MM.1S (cell line): ENCODE measurements at places on chromosomes 7 and 10.

- no peak for DNase-seq
Measured at GRCh38 chr10:34377833-34378232, 437.3 kb downstream of the PARD3 start.

- DNase-seq: no peak
Measured at GRCh38 chr7:64873155-64873500, 29.9 kb upstream of the ZNF273 start.

- DNase-seq: no peak
Measured at GRCh38 chr10:2210088-2210487, 472.8 kb upstream of the ADARB2 start.

- no peak for DNase-seq
Measured at GRCh38 chr10:128480601-128481000, 354.4 kb upstream of the MKI67 start.

- no peak for DNase-seq
Measured at GRCh38 chr7:69676247-69676646, 78.0 kb downstream of the AUTS2 start.

GRCh38 chr10:28575852-28576251 is 42.9 kb downstream of the WAC start:
- DNase-seq: no peak

- peak; percentile 50 for DNase-seq
Measured at GRCh38 chr7:37541810-37542443, 93.3 kb upstream of the ELMO1 start.

- DNase-seq: no peak
Measured at GRCh38 chr7:30789334-30789711, 18.1 kb downstream of the MINDY4 start.

GRCh38 chr7:71687831-71688599 is 556.1 kb downstream of the GALNT17 start:
- DNase-seq: peak; percentile 74

- no peak for DNase-seq
Measured at GRCh38 chr10:31296754-31297153, 22.3 kb upstream of the ZEB1 start.

DNA sequence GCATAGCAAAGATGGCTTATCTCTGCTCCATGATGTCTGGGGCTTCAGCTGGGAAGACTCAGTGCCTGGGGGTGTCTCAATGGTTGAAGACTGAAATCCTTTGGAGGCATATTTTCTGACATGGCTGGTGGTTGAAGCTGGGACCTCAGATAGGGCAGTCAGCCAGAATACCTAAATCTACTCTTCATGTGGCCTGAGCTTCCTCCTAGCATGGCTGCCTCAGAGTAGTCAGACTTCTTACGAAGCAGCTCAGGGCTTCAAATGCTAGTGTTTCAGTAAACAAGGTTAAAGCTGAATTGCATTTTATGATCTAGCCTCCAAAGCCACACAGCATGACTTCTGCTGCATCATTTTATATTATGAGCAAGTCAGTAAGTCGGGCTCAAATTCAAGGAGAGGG is 2.6 kb upstream of the BRAF start:
- DNase-seq: no peak

DNA sequence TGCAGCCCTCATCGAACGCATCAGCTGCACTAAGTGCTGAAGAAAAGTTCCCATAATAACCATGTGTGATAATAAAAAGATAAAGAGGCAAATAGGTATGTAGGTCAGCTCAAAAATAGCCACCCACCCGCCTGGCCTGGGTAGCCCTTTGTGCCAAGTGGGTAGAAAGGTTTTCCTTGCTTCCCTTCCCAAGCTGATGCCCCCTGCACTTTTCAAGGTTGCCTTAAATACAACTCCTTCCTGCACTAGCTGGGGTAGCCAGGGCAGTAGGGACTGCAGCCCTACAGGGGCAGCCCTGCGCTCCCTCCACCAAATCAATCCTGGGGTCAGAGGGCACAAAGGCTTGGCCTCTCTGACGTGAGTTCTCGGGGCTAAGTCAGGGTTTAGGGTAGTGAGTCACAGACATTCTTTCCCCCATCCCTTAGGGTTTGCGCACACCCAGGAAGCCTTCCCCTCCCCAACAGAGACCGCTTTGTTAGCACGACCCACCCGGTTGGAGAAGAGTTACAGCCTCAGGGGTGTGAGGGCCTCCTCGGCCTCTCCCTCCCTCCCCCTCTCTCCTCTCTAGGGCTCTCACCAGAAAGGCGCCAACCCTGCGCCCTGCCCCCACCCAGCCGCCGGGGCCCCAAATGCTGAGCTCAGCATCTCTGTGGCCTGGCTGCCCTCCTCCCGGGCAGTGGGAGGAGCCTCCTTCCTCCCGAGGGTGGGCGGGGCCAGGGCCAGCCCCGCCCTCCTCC is 13.3 kb upstream of the DDIT4 start:
- DNase-seq: peak; percentile 92

- no peak for DNase-seq
Measured at GRCh38 chr7:127536741-127537140, 48.7 kb downstream of the GCC1 start.

DNA sequence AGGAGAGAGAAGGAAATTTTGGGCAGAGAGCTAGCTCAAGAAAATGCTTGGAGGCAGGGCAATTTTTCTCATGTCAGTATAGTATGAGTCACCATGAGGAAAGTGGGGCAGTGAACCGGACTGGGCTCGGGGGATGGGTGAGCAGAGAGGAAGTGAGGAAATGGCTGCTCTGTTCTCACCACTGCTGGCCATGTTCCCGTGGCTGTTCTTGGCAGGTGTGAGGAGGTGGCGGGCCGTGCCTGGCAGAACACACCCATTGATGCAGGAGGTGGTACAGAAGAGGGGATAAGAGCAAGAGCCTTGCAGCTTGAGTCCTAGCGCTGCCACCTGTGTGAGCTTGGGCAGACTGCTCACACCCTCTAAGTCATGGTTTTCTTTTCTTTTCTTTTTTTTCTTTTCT is 304.4 kb upstream of the LYZL1 start:
- no peak for DNase-seq

DNA sequence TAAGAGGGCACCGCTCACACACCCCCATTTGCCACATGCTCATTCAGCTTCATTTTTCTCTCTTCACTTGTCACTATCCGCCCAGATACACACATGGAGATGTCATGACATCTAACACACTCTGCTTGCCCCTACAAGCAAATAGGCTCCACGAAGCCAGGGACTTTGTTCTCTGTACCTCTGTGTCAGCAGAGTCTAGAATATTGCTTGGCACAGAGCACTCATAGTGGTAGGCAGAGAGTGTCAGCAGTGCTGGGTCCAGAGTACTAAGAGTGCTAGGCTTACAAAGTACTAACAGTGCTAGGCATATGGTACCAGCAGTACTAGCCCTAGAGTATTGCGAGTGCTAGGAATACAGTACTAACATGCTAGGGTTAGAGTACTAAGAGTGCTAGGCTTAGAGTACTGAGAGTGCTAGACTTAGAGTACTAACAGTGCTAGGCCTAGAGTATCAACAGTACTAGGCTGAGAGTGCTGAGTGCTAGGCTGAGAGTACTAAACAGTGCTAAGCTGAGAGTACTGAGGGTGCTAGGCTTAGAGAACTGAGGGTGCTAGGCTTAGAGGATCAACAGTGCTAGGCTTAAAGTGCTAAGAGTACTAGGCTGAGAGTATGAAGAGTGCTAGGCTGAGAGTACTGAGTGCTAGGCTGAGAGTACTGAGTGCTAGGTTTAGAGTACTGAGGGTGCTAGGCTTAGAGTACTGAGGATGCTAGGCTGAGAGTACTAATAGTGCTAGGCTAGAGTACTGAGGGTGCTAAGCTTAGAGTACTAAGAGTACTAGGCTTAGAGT is 166.1 kb downstream of the PRKAG2 start:
- no peak for DNase-seq

- no peak for DNase-seq
Measured at GRCh38 chr7:123637203-123637602, 18.5 kb upstream of the LMOD2 start.

DNA sequence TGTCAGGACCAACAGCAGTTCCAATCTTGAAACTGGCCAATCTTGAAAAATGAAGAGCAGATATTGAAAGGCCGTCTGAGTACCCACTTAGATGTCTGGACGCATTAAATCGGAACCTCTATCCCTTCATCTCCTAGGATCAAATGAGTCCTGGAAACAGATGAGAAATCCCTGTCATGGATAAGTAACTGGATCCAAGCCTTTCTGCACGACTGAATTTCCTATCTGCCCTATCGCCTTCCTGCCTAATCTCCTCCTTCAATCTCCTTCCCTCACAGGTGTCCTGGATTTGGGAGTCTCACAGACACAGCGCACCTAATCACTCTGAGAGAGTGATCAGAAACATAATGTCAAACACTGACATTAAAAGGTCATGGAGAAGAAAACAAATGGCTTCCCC is 245.2 kb upstream of the PRSS58 start:
- DNase-seq: no peak

DNA sequence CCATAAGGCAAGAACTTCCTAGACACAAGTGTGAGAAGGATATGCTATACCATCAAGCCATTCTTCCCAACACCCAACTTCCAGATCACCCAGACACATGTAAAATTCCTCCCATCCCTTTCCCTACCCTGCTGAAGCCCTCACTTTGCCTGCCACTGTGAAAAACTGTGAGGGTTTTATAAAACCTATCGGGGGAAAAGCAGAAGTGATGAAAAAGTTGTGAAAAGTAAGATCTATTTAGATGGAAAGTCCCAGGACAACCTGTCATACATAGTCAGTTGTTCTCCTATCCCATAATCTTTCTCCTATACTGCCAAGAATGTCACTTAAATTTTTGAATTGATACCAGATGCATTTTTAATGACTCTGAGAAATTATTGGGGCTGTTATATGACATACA is 39.0 kb upstream of the PPP3CB start:
- no peak for DNase-seq

DNA sequence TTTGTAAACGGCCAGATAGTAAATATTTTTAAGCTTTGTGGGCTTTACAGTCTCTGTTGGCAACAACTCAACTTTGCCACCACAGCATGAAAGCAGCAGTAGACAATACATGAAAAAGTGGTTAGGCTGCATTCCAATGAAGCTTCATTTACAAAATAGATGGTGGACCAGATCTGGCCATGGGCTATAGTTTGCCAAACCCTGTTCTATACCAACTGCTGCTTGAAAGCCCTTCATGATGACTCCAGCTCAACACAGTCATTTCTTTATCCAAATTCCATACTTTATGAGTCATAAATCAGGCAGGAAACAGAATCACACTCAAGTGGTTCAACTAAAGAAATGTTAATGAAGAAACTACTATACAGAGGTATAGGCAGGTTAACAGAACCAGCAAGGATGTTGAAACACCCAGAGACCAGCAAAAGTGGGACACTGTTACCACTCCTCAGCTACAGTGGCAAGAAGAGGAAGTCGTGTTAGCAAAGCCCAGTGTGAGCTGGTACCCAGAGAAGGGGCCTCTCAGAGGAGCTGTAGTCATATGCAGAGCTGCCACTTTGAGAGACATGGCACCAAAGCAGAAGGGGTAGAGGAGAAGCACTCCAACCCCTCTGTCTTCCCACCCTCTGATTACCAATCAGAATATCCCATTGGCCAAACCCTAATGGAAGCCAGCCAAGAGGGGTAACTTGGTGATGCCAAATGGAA is 72.5 kb downstream of the PRLHR start:
- DNase-seq: no peak

DNA sequence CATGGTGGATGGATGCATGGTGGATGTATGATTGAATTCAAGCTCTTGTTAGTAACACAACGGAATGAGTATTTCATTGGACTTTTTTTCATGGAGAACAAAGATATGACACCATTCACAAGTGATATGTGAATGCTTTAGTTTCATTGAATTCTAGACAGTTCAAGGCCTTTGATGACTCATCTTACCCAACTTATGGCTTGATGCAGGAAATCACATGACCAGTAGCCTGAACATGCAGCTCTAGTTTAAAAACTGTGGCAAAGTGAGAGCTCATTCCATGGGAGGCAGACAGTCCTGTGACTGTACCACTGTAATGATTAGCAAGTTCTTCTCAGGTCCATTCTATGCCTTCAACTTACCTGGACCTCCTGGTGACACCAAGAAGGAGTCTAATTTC is 1239.3 kb downstream of the TYW1 start:
- DNase-seq: no peak

DNA sequence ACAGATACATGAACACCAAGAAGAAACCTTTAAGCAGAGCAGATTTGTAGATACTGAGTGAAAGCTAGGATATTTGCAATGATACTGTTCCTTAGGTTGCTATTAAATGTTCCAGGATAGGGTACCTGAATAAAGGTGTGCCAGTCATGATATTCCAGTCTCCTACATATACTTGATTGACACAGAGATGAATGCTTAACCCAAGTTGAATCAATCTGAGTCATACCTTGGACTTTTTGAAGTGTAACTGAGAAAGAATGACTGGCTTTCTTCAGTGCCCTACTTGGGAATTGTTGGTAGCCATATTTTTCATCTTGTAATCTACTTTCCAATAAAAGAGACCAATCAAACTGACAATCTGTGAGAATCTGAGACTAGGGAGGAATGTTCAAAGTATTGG is 805.7 kb upstream of the GHITM start:
- no peak for DNase-seq

DNA sequence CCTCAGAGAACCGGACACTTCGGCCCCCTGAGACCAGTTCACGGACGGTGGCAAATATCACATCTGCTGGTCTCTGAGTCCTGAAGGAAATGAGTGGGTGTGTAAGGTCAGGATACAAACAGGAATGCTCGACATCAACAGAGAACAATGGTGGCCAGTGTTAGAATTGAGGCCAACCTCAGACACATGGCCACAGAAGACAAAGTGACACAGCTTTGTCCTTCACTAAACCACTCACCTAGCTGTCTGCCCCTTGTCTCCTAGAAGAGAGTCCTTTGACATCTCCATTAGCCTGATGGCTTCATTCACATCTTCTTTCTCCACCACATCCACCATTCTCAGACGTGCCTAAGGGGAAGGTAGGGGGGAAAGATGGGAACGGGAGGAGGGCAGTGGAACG is 4.3 kb downstream of the COPS6 start:
- no peak for DNase-seq

DNA sequence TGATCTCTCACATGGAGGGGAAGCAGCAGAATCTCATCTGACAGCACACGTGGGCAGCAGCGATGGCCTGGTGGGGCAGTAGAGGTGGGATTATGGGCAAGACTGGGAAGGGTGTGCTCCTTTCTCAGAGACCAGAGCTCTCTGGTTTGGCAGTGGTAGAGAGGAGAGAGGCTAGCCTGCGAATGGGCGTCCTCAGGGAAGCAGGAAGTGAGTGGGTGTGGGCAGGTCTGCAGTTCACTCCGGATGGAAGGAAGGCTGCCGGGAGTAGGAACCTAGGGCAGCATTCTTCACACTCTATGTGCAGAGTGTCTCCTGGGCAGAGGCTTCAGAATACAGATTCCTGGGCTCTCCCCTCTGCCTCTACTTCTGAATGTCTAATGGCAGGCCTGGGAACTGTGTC is 162.8 kb upstream of the BMPER start:
- no peak for DNase-seq

DNA sequence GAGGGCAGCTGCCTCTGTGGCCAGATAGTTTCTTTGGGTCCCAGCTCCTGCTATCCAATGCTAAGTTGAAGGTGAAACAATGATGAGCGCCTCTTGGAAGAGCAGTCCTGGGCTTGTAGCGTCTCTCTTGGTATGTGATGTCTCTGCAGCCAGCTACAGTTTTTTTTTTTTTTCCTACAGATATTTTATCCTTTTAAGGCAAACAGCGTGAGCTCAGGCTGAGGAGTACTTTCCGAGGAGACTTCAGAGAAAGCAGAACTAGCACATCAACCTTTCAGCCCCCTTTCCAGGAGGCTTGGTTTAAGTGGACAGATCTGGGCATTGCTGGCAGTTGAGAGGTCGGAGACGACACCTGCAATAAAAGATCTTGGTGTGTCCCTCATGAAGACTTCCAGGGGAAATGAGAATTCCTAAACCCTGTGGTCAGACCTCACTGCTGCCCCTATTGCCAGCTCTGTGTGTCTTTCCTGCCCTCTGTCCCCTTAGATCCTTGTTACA is 9.1 kb downstream of the PRKG1 start:
- DNase-seq: no peak

GRCh38 chr10:103967448-103968071 is 620 bp downstream of the SLK start:
- peak; percentile 28 for DNase-seq
